DMS153 (cell line): ENCODE measurements at places on chromosomes 4 and X.
A peak's percentile ranks its signal among the peaks of the same experiment; 100 is the strongest.

GRCh38 chr4:25847329-25847728 is 15.5 kb downstream of the SEL1L3 start:
- no peak for DNase-seq

DNA sequence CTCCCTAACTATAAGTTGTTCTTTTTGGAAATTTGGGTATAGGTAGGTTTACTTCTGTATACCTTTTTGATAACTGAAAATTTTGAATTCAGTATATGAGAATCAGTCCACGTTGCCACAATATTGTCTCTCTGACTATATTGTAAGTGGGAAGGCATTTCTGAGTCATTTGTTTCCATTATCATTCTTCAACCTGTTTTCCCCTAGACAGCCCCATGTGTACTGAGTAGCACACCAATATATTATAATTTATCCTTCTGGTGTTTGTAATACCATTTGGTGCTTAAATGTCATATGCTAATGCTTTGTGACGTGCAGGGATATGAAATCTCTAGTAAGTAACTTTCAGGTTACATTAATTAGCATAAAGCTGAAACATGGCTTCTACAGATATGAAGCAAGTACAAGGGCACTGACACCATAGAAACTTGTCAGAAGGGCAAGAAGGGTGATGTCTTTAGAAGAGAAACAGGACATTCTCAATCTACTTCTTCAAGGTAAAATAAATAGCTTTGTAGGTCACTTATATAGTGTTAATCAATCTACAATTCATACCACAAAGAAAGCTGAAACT is 27.7 kb downstream of the PAK3 start:
- DNase-seq, result no peak

DNA sequence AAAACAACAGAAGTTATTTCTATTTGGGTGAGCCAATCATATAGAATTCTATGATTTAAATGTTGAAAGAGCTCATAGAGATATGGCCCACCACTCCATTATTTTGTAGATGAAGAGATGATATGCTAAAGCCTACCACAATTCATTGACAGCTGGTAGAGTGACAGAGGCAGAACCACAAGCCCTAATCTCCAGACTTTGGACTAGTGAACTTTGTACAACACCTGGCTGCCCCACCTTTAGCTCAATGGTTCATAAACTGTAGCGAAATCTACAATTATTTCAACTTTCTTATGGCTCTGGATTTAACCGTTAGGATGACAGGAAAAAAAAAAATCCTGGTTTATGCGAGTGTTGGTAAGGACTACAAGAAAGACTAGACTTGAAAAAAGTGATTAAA is 50.9 kb downstream of the PRKG2 start:
- DNase-seq, result no peak

DNA sequence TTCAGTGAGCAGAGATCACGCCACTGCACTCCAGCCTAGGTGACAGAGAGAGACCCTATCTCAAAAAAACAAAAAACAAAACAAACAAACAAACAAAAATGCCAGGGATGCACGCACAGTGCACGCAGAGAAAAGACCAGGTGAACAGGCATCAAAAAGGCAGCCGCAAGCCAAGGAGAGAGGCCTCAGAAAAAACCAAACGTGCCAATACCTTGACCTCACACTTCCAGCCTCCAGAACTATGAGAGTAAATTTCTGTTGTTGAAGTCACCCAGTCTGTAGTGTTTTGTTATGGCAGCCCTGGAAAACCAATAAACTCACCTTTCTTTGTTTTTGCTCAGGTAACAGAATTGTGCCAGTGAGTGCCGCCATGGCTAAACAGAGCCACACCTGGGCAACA is 66.0 kb downstream of the CHRNA9 start:
- DNase-seq, result no peak

DNA sequence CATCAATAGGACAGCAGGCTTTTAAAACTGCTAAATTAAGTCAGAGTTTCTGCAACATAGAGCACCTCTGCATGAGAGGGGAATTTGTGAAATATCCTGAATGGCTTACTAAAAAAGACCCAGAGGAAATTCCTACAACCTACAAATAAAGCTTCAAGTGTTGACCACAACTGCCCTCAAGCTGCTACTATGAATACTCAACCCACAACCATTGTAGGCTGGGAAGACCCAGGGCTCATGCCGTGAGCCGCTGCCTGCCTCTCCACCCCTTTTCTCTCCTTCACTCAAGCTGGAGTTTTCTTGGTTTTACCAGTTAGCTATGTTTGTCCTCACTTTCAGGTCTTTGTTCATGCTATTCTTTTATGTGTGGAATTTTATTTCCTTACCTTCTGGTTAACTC is 151.6 kb downstream of the EMCN start:
- DNase-seq, result no peak

- DNase-seq, result peak; percentile 21
Observed at GRCh38 chr4:174631901-174632758, 109.8 kb upstream of the HPGD start.

GRCh38 chr4:189767941-189768340 is 172.7 kb upstream of the FRG1 start:
- DNase-seq, result no peak

DNA sequence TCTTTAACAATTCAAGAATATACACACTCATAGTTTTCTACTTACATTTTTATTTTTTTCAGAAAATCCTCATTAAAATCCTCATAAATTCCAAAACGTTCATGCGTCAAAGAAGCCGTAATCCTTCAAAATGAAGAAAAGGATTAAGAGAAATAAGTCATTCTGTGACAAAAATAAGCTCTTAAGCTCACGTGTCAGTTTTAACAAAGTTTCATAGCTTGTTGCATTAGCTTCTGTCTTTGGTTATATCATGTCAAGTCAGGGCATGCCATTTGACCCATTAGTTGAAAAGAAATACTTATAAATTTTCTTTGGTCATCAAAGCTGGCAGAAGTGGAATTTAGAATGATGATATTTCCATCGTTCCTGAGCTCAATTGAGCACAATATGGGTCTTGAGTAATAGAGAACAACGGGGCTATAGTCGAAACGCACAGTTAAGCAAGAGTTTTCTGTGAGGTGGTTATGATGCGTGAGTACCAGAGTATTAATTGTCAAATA is 185.2 kb upstream of the CTSO start:
- no peak for DNase-seq

DNA sequence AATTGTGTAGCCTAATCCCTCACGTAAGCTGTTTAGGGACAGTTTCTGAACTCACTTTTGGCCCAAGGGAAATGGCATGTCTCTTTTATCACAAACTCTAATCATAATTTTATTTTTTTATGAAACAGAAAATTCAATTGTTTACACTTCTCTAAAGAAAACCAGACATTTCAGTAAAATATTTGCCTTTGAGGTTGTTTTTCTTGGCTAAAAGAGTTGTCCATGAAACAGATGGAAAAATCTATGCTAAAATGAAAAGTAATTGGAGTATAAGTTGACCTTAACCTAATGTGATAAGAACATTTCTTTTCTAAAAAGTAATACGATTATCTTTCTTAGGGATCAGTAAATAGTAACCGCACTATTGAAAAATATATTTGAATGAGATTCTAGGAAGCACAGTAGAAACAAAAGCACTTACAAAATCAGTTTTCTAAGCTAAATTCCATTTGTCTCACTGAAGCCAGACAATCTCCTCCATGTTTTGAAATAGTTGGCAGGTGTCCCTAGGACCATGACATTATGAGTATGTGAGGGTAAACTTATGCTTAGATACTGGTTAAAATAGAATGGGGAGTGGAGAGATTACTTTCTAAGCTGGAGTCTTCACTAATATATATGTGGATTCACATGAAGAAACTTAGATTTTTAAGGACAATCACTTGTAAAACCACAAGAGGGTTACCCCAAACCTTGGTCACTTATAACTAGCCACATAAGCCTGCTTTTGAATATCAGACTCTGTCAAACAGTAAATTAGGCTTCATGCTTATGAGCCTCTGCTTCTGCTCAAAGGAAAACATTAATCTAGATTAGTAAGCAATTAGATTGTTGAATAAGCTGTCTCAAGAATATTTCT is 20.1 kb upstream of the TET2 start:
- no peak for DNase-seq

DNA sequence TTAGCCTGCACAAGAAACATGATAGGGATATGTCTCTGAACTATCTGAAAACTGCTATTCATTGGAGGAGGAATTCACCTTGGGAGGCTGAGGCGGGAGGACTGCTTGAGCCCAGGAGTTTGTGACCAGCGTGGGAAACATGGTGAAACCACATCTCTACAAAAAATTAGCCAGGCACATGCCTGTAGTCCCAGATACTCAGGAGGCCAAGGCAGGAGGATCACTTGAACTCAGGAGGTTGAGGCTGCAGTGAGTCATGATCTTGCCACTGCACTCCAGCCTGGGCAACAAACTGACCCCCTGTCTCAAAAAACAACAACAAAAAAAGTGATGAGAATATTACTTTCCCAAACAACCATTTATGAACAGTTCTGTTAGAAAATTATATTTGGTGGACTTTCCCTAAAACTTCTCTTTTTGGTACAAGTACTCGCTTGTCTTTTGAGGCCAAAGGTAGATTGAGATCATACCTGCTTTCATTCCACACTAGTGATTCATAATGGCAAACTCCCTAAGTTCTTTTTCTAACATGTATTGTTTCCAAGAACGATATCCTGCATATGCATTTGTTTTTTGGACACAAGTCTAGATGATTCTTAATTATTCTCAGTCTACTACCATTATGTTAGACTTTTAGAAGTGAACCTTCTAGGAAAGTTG is 33.4 kb downstream of the METTL14 start:
- DNase-seq, result no peak

- no peak for DNase-seq
Observed at GRCh38 chr4:137740141-137740540, 207.8 kb upstream of the PCDH18 start.

- no peak for DNase-seq
Observed at GRCh38 chr4:107261241-107261874, 225.2 kb upstream of the DKK2 start.

DNA sequence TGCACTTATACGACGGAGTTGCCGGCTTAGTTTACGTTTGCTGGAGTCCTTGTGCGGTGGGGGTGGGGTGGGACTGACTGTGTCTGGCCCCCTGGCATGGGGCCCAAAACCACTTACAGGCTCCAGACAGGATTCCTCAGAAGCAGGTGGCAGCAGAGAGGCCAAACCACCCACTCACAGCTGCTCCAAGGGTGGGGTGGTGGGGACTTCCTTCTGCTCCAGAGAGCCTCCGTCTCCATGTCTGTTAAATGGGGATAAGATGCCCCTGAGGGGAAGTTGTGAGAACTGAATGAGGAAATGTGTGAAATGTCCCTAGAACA is 36.7 kb downstream of the PSAPL1 start:
- peak; percentile 76 for DNase-seq

DNA sequence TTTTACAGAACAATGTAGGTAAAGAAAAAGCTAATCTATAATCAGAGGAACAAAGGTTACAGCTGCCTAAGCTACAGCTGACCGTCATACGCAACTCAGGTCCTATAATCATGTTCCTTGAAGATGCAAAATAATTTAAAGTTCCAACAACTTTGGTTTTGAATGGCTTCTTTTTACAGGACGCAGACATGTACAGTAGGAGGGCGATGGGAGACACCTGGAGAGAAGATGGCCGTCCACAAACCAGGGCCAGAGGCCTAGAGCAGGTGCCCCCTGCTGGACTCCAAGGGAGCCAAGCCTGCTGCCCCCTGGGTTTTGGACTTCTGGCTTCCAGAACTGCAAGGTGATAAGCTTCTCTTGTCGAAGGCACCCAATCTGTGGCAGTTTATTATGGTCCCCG is 10.6 kb downstream of the HGFAC start:
- no peak for DNase-seq

- no peak for DNase-seq
Observed at GRCh38 chrX:42567268-42567667, 210.7 kb downstream of the PPP1R2C start.

DNA sequence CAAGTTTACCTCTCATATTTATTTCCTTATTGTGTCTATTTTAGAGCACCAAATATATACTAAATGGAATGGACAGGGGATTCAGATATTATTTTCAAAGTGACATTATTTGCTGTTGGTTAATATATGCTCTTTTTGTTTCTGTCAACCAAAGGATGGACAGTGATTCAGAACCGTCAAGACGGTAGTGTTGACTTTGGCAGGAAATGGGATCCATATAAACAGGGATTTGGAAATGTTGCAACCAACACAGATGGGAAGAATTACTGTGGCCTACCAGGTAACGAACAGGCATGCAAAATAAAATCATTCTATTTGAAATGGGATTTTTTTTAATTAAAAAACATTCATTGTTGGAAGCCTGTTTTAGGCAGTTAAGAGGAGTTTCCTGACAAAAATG is 6.2 kb downstream of the FGB start:
- no peak for DNase-seq

DNA sequence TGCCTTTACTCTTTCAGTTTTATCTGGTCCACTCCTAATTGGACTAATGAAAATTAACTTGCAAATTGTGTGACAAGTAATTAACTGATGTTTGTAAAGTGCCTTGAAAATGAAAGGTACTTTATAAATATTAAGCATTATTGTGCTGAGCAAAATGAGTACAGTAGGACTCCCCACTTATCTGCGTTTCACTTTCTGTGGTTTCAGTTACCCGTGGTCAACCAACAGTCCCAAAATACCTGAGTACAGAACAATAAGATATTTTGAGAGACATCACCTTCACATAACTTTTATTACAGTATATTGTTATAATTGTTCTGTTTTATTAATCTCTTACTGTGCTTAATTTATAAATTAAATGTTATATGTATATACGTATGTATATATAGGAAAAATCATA is 27.4 kb upstream of the JADE3 start:
- no peak for DNase-seq

DNA sequence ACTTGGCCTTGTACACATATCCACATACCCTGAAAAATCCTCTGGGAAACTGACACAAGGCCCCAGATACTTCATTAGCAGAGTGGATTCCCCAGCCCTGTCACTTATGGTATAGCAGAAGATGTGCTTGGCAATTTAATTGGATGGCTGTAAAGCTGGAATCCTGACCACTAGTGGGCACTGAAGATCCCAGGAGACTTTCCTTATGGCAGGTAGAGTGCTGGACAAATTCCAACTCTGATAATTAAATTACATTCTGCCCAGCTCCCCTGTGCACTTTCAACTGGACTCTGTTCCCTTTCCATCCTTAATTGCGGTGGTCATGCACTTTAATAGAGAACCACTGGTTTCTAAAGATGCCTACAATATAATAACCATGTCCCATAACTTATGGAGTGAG is 119.8 kb downstream of the DCK start:
- no peak for DNase-seq

DNA sequence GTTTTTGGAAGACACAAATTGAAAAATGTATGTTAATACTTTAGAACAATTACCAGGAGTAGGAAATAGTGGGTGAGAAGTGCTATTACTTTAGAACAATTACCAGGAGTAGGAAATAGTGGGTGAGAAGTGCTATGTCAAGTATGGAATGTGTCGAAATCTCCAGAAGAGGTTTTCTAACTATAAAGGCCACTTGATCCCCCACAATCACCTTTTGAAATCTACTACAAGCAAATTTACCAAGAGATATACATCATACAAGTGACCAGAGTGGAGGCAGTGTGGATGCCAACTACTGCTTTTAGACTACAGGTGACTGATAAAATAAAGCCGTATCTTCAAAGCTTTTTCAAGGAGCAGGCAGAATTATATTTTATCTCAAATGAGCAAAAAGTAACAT is 43.1 kb downstream of the MAB21L2 start:
- DNase-seq, result no peak
